ENCODE measurements at places on chromosomes 1 and 21. TPM values are rescaled to one million over a fixed set of nuclear protein-coding genes. Genes with fewer than 3 reads are reported as not detected.

GRCh38 chr21:42002421-42002958, 7.7 kb downstream of the ZBTB21 start:
- H3K4me1 ChIP-seq: peaks cover 22% of the 10 kb centered on the region
- peaks cover 44% of the 10 kb centered on the region for H3K36me3 ChIP-seq
- H3K27ac ChIP-seq: peak overlapping the region; percentile 71
- H3K4me3 ChIP-seq: peak overlapping the region; percentile 23
- peak; percentile 85 for DNase-seq

Gene CLDN8
- total RNA-seq: not detected

GRCh38 chr1:208272311-208272710, 28.1 kb upstream of the PLXNA2 start:
- no peak for DNase-seq
- H3K36me3 ChIP-seq: no peaks in the 10 kb centered on the region
- H3K27ac ChIP-seq: no peak overlapping the region
- no peak overlapping the region for H3K4me3 ChIP-seq
- no peaks in the 10 kb centered on the region for H3K4me1 ChIP-seq
- peaks cover 61% of the 10 kb centered on the region for H3K27me3 ChIP-seq

Gene NBPF10
- 2.0 TPM for total RNA-seq
